ENCODE measurements at places on chromosomes 5 and 9.
A peak's percentile ranks its signal among the peaks of the same experiment; 100 is the strongest.

DNA sequence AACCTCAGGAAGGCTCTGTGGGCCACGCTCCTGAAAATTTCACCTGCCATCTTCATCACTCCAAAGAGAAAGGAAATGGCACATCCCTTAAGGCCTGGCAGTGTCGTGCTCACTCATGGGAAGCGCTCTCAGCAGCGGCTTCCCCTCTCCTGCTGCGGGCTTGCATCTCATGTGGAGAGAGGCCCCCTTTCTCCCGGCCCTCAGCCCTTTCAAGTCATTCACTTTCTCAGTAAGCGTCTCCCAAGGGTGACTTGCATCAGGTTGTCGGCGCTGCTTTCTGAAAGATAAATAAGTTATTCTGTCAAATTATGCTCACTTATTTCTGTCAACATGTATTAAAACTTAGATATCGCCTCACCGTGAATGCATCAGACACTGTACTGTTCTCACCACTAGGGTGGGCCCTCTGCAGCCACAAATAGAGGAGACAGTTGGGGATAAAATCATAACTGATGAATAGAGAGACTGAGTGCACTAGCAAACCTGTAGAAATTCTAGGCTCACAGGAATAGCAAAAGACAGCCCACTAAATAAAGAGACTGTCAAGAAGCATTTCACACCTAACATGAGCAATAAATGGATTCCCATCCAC, 174.6 kb downstream of the RFK start:
- no peak for DNase-seq

GRCh38 chr5:133729800-133730199, 117.5 kb upstream of the FSTL4 start:
- no peak for DNase-seq

GRCh38 chr5:3002230-3002629, 250.8 kb upstream of the IRX2 start:
- peak; percentile 14 for DNase-seq

DNA sequence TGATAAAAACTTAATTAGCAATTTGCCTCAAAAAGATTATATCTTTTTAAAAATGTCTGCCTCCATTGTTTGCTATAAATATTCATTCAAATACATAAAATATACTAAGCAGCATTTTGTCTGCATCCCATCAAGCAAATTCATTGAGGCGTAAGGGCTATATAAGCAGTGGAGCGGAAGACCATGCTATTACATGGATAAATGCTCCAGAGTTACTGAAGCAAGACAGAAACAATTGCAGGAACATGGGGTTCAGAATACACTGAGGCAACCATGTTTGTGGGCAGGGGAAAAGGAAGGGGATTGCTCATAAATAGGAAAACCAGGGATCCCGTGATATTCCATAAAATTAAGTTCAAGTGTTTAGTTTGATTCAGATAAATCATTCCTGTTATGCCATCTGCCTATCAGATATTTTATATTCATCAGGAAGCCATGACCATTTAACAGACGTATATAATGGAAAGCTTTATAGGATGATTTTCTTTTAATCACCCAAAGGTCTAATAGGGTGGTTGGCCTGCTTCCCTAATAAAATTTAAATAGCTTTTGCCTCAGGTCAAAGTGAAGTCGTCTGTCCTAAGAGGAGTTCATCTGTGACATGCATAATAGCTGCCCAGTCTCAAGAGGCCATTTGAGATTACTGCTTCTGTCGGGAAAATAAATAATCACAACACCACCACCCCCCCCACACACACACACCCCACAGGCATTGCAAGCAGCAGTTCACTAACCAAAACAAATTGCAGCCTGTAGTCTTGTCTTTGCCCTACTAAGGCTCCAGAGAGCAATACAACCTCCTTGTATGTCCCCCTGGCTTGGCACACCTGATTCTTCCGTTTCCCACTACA, 105.2 kb downstream of the RASEF start:
- DNase-seq: no peak

- DNase-seq: no peak
Observed at GRCh38 chr5:3597167-3598007, 1.8 kb downstream of the IRX1 start.

- no peak for DNase-seq
Observed at GRCh38 chr5:147557876-147558745, 48.2 kb upstream of the DPYSL3 start.

- no peak for DNase-seq
Observed at GRCh38 chr5:54243483-54244080, 66.8 kb downstream of the ARL15 start.

GRCh38 chr5:95892784-95893354, 68.8 kb downstream of the ELL2 start:
- peak; percentile 7 for DNase-seq

Measured in CMK (cell line).